ENCODE measurements at places on chromosomes 5 and 9.

DNA sequence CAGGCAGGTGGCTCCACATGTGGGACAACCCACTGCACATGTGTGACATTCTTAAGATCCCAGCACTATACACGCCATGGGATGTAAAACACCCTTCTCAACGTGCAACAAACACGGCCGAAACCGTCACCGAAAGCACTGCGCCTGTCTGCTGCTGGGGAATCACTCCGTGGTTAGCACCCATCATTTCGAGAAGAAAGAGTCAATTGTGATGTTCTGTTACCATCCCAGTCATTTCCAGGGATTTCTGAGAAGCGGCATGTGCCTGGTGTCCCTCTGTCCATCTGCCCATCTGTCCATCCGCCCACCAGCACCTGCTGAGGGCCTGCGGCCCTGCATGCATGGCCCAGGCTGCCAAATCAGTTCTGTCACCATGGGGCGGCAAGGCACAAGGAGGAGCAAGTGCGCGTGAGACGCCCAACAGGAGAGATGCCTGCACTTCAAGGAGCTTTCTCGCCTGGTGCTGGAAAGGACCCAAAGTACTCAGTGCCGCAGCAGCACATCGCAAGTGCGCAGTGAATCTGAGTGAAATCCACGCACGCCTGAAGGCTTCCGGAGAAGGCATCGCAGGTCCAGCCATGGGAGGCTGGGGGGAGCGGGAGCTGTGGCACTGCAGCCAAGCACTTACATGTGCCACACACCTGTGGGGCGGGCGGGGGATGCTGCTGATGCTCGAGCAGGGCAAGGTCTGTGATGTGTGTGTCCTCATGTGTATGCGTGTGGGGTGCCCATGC lies 38.0 kb downstream of the VAV2 start:
- no peak for DNase-seq

DNA sequence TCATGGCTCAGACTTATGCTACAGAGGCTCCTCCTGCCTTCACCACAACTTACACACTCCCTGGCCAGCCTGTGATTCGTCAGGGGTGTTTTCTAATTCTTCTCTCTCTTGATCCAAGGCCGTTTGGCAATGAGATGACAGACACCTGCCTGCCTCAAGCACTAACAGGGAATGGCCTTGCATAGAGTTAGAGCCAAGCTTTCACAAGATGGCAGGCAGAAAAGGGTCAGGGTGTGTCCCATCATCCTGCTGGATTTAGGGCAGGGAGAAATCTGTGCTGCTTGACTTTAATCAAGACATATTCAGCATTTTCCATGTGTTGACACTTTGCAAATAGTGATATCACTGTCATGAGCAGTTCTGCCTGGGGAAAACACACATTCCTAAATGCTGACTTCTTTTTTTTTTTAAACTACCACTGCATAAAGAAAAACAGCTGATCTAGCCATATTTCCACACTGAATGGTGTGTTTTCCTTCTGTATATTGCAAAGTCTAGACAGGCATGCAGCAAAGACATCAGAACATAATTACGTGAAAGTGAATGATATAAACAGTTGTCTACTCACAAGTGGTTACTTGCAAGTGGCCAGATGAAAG lies 95.0 kb upstream of the SLC25A48 start:
- no peak for DNase-seq

GRCh38 chr5:176153741-176154140 lies 84.5 kb upstream of the SIMC1 start:
- no peak for DNase-seq

DNA sequence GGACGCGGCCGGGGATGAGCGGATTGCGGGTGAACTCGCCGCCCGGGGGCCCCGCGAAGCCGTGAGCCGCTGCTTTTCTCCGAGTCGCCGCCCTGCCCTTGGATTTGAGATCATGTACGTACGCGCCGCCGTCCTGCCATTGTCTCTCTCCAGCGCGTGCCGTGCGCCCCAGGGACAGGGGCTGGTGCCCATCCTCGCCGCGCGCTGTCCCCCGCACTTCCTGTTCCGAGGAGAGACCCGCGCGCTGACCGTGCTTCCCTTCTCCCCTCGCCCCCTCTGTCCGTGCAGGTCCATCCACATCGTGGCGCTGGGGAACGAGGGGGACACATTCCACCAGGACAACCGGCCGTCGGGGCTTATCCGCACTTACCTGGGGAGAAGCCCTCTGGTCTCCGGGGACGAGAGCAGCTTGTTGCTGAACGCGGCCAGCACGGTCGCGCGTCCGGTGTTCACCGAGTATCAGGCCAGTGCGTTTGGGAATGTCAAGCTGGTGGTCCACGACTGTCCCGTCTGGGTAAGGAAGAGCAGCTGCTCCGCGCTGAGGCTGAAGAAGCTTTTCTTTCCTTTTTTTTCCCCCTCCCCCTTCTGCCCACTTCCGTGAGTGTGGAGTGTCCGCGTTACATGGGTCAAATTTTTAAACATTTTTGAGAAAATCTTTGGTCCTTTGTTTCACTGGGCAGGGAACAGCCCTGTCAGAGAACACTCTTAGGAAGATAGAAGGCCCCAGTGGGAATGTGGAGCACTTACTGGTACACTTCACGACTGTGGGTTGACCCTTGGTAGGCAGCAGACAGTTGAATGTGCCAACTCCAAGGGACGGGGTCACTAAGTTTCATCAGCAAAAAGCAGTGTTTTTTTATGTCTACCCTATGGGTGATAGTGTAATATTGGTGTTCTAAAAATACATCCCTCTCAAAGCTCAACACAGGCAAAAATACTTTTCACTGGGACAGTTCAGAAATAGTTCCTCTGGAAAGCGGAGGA lies 727 bp downstream of the RHOBTB3 start:
- peak; percentile 56 for DNase-seq

- no peak for DNase-seq
Observed at GRCh38 chr5:39187831-39188731, 31.3 kb downstream of the FYB1 start.

DNA sequence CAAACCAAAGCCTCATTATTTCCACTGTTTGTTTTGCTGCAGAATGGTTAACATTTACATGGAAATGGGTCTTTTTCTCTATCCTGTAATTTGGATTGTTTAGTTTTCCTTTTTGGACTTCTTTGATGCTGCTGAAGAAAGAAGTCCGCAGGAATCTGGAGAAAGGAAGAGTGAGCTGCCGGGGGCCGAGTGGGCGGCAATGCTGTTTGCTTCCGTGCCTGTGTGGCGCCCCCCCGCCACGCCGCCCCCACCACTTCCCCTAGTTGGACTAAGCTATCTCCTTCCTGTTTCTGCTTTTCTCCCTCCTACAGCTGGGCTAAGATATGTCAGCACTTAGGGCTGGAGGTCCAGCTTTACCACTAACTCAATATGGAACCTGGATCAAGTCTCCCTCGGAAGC lies 39.7 kb downstream of the ACTL7B start:
- DNase-seq = no peak

Data from activated T-cell treated with anti-CD3 and anti-CD28 coated beads, Interleukin-2, amount 50 U/mL, for 72 hours (primary cell).